ENCODE measurements at places on chromosomes 12 and 14. TPM values are rescaled to one million over a fixed set of nuclear protein-coding genes. Genes with fewer than 3 reads are reported as not detected.

- no peak for DNase-seq
These were observed 2.1 kb upstream of the GPR132 start for GRCh38 chr14:105067140-105067968.

GRCh38 chr14:65927931-65928356 is 515.4 kb downstream of the FUT8 start:
- no peak for DNase-seq

- no peak for DNase-seq
These were observed 203.4 kb downstream of the TTC7B start for GRCh38 chr14:90612801-90613200.

DNA sequence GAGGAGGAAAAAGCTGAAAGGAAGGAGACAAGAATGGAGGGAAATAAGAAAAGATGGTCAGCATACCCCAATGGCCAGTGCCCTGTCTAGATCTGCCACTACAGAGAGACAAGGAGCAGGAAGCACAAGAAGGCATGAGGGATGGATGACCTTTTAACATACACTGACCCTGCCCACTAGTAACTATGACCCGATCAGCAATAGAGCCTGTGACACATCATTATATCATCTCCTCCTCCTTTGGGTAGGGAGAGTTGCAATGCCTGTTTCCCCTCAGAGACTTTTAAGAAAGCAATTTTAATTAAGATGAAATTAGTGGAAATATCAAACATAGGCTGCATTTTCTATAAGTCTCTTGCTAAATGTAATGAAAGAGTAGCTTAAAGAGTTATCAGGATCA is 4.7 kb upstream of the SLC2A13 start:
- no peak for DNase-seq

Gene KRT71
- total RNA-seq, result not detected
